GM12892 (cell line): ENCODE measurements at places on chromosomes 7 and 10.

DNA sequence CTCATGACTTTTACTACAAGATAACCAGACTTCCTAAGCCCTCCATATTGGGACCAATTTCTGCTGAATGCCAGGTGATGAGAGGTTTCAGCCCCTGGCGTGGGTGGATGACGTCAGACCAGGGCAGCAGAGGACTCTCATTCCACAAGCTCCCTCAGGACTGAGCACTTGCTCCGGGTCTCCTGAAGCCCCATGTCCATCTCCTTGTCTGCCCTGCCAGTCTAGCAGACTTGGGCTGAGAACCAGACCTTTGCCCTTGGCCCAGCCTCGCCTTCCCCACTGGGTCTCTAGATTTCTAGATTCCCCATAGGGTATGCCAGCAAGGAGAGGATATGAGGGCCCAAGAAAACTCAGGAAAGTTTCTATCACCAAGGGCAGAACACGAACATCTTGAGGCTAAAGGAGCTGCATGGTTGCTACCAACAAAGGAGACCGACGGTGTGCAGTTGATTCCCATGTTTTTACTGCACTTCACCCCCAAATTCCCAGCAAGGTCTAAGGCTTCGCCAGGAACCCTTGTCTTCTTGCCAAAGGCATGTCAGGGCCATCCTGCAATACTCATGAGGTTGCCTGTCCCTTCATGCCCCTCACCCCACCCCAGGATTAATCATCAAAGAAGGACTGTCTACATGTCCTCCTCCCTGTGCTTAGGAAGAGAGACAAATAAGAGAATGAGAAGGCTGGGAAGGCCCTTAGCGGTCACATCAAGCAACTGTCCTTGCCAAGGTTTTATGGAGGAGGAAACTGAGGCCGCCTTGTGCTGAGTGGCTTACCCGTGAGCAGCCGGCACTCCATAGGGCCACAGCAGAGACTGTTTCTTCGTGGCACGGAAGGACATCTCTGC is 96.5 kb upstream of the MACROH2A2 start:
- no peak for DNase-seq

DNA sequence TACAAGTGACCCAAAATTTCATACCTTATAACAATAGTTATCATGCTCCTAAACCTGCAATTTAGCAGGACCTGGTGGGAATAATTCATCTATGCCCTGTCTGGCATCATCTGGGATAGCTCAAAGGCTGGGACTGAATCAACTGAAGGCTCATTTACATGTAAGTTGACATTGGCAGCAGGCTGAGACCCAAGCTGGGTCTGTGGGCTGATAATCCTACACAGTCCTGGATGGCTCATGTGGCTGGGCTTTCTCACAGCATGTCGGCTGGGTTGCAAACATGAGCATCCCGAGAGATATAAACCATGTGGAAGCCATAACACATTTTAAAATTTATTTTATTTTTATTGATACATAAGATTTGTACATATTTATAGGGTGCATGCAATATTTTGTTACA is 19.5 kb upstream of the ABCB5 start:
- DNase-seq = no peak

GRCh38 chr10:30944005-30944404 is 87.7 kb downstream of the ZNF438 start:
- no peak for DNase-seq

GRCh38 chr10:98265403-98266378 is 2.3 kb downstream of the LOXL4 start:
- no peak for DNase-seq

GRCh38 chr10:122362621-122363020 is 11.9 kb upstream of the PLEKHA1 start:
- no peak for DNase-seq

DNA sequence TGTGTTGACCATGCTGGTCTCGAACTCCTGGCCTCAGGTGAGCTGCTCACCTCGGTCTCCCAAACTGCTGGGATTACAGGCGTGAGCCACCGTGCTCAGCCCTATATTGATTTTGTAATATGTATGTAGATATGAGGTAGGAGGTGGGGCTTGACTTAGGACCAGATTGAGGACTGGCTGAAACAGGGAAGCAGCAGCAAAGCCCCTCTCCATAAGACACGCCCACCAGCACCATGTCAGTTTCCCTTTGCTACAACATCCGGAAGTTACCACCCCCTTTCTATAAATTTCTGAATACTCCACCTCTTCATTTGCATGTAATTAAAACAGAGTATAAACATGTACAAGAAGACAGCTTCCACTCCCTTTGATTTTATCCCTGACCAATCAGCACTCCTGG is 47.9 kb upstream of the MYL10 start:
- DNase-seq = no peak
